NCI-H146 (cell line): ENCODE measurements at places on chromosomes 3 and 15.

GRCh38 chr3:71956716-71957115 is 171.8 kb upstream of the PROK2 start:
- peak; percentile 4 for DNase-seq

DNA sequence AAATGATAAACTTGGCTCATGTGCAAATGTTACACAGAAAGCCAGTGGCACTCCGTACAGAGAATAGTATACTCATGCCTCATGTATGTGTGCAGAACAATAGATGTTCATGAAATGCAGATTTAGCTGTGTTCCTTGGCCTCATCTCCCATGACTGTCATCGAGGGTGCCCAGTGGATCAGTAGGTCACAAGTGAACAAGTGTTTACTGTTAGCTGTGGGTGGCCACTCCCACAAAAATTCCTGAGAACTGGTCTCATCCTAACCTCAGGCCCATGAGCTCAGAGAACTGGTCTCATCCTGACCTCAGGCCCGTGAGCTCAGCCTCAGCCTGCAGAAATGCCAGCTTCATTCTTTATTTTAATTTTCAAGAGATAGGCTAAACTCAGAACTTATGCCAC is 124.1 kb downstream of the GADL1 start:
- no peak for DNase-seq

DNA sequence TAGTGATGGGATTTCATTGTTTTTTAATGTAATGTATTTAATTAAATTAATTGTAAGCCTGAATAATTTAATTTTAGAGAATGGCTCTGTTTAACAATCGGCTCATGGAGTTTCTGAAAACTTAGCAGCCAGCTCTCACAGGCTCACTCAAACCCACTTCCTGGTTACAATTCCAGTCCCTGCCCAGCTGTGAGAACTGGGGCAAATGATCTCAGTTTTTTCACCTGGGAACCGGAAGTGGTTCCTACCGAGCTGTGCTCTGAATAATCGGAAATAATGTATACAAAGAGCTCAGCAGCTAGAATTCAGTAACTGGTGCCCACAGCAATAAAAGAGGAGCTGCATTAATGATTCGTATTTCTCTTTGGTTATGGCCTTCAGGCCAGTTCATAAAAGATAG is 244.3 kb upstream of the MCTP2 start:
- DNase-seq, result no peak

- no peak for DNase-seq
Observed at GRCh38 chr3:31760654-31761053, 220.4 kb downstream of the OSBPL10 start.

GRCh38 chr3:89375451-89375850 is 268.0 kb downstream of the EPHA3 start:
- no peak for DNase-seq
